ENCODE measurements at places on chromosomes 4 and X.

DNA sequence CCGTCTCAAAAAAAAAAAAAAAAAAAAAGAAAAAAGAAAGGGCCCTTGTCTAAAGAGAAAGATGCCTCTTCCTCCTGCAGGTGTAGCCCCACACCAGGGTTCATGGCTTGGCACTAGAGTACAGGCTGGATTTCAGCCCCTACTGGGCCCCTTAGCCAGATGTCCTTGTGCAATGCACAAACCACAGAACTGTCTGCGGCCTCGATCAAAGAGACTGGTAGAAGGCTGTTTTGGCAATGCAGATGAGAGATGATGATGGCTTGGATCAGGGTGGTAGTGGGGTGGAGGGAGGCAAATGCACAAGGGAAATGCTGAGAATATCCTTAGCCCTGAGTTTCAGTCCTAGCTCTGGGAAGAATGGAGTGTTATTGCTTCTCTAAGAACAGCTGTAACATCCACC, 26.5 kb upstream of the TSR2 start:
- DNase-seq, result no peak

DNA sequence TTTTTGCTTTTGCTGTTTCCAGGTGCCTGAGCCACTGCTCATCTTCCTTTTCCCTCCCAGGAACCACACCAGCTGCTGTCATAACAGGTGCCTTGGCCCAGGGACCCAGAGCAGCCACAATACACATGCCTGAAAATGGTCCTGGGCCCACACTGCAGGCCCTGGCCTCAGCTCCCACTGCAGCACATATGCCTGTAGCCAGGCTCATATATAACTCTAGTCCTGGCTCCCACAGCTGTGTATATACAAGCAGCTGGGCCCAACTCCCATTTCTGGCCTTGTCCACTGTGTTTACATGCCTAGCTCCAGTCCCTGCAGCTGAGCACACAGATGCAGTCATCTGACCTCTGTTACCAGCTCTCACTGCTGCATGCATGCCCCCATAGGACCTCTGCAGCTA, 930.5 kb downstream of the ADGRL3 start:
- DNase-seq, result no peak

DNA sequence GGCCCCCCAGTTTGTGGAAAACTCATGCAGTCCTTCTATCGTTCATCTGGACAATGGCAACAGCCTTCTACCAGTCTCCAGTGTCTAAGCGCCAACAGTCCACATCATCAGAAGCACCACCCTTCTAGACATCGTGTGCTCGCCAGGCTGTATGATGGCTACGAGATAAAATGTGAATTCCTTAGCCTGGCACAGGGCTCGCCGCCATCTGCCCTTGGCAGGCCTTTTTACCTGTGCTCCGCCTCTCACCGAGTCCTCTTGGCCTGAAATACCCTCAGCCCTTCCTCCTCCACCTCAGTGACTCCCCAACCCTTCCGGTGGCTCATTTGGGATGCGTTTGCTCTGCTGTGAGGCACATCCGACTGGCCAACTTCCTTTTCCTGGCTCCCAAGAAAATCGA, 15.9 kb upstream of the STS start:
- DNase-seq, result no peak

GRCh38 chr4:15755321-15756155, 22.6 kb upstream of the CD38 start:
- DNase-seq, result no peak

- DNase-seq, result no peak
Observed at GRCh38 chr4:99408346-99408745, 26.8 kb downstream of the ADH7 start.

DNA sequence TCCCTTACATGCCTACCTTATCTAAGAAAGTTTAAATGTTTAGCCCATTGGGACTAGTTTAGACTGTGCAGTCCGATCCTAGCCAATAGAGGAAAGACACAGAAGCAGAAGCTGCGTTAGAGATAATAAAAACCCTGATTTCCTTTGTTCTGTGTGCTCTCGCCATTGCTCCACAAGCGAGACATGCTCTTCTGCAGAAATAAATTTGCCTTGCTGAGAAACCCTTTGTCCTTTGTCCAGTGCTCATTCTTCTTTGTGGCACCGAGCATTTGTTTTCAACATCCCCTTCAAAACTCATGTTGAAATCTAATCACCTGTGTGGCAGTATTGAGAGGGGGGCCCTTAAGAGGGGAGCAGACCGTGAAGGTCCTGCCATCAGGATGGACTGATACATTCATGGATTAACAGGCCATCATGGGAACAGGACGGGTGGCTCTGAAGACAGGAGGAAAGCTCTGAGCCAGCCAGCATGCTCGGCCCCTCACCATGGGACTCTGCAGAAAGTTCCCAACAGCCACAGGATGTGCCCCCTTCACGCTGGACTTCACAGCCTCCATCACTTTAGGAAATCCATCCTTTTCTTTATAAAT, 94.5 kb downstream of the ABLIM2 start:
- DNase-seq, result no peak

GRCh38 chr4:76374798-76375197, 46.1 kb downstream of the CCDC158 start:
- DNase-seq, result no peak

- DNase-seq, result peak; percentile 35
Observed at GRCh38 chr4:168318266-168318895, at the start of gene DDX60. TSS of gene DDX60 (minus strand) at chr4:168318752. CDS start at chr4:168311259, 7,493 bp downstream.

DNA sequence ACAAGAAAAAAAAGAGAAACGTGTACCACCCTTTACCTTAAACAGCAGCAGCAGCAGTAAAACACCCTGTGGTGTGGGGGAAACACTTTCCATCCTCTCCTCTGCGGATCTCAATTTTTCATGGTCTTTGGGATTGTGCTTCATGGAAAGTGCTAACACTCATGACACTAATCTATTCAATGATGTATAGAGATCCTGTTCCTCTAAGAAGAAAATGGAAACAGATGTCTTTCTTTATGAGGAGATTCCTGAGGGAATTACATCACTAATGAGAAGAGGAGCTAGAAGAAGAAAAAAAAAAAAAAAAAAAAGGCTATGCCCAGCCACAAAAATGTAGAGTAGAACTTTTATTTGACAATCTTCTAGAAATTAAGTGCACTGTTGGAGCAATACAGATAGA, 62.9 kb upstream of the NDST3 start:
- no peak for DNase-seq

DNA sequence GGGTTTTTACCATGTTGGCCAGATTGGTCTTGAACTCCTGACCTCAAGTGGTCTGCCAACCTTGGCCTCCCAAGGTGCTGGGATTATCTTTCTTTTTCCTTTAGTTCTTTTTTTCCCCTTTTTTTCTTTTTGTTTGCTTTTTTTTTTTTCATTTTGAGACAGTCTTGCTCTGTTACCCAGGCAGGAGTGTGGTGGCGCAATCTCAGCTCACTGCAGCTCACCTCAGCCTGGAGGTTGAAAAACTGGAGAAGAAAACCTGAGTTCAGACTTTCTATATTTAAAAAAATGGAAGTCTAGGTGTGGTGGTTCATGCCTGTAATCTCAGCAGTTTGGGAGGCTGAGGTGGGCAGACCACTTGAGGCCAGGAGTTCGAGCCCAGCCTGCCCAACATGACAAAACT, 181.1 kb upstream of the HS3ST1 start:
- DNase-seq, result no peak

- peak; percentile 51 for DNase-seq
Observed at GRCh38 chrX:54182194-54182863, 725 bp downstream of the FAM120C start.

DNA sequence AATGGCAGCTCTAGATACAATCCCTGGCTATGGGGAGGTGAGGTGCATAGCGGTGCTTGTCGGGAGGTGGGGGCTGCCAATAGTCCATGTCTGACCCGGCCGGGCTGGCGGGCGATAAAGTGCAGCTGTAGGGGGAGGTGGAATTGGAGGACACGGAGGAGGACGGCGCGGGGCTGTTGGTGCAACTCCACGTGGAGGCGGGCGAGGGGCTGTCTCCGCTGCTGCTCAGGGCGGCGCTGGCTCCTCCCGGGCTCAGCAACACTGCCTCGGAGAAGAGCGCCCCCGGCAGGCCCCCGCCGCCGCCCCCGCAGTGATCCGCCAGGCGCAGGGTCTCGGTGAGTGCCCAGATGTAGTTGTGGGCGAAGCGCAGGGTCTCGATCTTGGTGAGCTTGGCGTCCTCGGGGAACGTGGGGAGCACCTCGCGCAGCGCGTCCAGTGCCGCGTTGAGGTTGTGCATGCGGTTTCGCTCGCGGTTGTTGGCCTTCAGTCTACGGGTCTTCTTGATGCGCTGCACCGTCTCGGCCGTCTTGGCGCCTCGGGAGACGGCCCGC, 1.3 kb downstream of the NEUROG2 start:
- DNase-seq, result peak; percentile 20

GRCh38 chr4:102723511-102723910, 37.3 kb downstream of the MANBA start:
- DNase-seq, result no peak

DNA sequence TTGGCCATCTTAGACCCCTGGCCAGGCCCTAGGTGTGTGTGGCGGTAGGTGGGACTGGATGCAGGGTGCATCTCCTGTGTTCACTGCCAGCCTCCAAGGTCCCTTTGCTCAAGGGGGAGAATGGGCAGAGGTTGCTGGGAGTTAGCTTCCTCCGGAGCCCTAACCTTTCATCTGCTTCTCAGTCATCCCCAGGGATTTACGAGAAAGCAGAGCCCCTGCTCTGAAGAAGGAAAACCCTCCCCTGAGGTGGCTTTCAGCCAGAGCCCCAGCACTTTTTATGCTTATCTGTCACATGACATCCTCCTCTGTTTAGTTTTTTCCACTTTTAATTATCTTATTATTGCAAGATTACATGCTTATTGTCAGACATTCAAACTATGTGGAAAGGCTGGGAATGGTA, 44.9 kb upstream of the DDX3X start:
- DNase-seq, result no peak

- DNase-seq, result no peak
Observed at GRCh38 chrX:55210931-55211677, 9.0 kb upstream of the PAGE5 start.

Data from HAP-1 (cell line).